ENCODE measurements at places on chromosomes 7 and 10.

DNA sequence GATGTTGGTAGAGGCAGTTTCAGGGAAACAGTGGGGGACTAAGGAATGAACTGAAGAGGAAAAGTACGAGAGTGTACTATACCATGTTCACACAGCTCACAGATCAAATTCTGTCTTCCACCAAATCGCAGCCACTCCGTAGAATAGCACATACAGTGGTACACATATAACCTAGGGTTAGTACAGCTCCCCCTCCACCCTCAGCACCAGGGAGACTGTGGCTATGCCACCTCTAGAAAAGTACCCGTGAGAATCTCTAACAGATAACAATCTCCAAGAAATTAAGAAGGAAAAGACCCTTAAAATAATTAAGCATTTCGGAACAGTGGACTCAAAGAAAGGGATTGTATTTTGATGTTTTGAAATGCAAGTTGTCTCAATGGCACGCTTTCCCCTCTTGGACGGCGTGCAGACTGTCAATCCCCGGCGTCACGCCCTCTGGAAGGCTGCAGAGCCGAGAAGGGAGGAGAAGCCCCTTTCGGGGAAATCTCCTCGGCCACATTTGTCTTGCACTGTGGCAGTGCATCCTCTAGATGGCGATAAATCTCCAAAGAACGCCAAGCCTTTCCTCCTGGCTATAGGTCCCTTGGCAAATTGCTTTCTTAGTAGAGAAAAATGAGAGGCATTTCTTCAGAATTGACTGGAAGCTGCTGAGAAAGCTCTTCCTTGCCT lies 345.0 kb downstream of the REEP3 start:
- DNase-seq = peak; percentile 72

GRCh38 chr10:111545861-111546605 lies 469.2 kb downstream of the ADRA2A start:
- no peak for DNase-seq

DNA sequence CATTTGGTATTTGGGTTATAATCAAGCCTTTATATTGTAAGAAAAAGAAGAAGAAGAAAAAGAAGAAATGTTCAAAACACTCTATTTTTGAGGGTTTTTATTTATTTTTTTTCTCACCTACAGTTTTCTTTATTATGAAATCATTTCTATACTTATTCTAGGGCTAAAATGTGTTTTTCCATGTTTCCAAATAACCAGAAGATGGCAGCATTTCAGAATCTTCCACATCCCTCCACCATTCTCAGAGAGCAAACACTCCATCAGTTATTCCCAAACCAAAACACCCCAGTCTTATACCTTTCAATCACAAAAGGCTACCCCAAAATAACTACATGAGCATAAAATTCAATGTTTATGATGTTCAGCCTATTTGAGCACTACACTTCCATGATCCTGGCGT lies 38.7 kb upstream of the PPP1R17 start:
- no peak for DNase-seq

GRCh38 chr10:57218382-57218781 lies 857.3 kb upstream of the ZWINT start:
- no peak for DNase-seq

DNA sequence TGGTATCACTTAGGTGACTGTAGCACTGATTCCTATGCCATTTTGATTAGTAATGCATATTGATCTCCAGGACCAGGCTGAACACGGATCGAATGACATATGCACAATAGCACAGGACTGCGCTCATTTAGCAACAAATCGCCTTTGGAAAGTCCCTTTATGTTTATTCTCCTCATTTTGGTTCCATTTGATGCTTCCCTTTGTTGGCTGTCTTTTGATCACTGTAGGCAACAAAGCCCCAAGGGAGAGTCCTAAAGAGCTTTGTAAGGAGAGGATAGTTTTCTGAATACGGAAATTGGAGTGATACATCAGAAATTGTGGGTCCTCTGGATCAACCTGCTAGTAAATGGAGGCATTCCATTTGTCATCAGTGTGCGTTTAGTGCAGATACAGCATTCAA lies 1111.4 kb downstream of the SORCS1 start:
- DNase-seq = no peak

DNA sequence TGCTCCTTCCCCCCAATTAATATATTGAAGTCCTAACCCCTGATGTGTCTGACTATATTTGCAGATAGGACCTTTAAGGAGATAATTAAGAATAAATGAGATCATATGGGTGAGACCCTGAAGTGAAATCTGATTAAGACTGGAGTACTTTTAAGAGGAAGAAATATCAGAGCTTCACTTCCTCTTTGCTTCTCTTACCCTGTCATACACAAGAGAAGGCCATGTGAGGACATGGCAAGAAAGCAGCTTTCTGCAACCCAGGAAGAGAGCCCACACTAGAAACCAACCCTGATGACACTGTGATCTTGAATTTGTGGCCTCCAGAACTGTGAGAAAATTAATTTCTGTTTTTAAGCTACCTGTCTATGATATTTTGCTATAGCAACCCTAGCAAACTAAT lies 44.2 kb downstream of the JMJD1C start:
- DNase-seq = no peak
